ENCODE measurements at places on chromosomes 11 and 22.

DNA sequence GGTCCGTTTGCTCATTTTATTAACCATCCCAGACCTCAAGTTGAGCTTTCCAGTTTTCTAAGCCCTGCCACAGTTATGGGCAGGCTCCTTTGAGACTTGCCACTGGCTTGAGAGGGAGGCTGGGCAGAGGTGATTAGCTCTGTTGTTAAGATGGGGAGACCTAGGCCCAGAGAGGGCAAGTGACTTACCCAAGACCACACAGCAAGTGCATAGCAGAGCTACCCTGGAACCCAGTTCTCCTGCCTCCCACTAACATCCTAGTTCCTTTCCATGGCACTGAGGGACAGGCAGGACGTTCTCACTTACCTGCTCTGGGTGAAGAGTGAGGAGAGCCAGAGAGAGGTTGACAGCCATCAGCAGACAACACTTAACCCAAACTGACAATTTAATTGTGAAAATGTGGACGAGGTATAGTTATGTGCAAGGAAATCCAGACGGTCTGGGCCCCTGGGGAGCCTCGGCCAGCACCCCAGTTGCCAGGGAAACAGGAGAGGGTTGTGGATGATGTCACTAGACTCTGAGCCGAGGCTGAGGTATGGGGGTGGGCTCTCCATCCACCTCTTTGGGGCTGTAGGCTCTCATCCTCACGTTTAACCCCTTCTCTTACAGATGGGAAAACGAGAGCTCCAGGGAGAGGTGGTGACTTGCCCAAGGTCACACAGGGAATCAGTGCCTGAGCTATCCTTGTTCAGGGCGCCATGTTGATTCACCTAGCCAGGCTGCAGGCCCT, 12.3 kb upstream of the WNT11 start:
- DNase-seq: no peak

- DNase-seq: no peak
Measured at GRCh38 chr11:46617972-46618314, 590 bp downstream of the ATG13 start.

DNA sequence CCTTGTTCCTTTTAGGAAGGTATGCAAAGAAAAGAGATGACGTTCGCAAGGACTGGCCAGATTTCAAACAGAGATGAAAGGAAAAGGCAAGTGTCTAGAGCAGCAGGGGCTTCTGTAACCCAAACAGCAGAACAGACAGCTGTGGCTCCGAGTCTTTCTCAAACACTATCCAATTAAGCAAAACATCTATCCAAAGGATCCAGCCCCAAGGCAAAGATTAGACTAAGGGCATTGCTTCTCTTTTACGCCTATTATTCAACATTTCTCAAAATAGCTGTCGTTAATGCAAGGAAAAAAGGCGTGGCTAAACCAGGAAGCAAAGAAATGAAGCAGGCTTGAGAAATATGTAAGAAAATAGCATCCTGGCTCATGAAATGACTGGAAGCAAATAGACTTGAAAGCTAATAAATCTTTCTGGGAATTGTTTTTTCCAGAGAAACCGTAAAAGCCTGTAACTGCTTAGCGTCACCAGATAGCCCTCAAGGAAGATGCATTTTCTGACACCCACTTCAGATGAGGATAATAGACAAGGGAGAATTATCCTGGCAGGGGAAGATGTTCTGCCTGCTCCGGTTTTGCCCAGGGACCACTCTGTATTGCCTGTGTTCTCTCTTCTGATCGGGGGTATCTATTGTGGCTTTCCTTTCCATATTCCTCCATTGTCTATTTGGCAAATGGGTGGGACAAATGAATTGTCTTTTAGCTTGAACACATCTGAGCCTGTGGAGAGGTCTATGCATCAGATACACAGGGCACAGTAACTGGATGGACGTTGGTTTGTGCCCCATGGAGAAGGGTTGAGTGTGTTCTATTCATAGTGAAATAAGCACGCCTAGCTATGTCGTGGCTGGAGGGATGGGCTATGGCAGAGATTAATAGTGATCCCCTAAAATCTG, 20.2 kb downstream of the C11orf96 start:
- DNase-seq: no peak

- DNase-seq: no peak
Measured at GRCh38 chr11:12123799-12124198, 13.4 kb downstream of the MICAL2 start.

DNA sequence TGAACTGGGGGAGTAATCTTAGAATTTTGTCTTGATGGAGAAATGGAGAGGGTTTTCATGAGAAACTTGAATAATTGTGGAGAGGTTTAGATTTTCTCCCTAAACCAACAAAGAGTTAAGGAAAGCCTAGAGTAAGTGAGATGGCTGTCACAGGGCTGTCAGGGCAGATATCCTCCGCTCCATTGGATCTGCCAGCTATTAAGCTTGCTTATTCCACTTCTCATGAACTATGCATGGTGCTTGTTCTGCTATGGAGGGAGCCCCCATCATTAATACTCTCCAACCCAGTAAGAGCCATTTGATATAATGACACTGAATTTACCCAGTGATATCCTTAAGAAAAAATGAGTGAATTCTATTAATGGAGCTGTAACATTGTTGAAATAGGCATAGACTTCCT, 342.8 kb upstream of the MTNR1B start:
- DNase-seq: no peak

GRCh38 chr11:66478729-66479393, 1.4 kb upstream of the DPP3 start:
- DNase-seq: no peak

DNA sequence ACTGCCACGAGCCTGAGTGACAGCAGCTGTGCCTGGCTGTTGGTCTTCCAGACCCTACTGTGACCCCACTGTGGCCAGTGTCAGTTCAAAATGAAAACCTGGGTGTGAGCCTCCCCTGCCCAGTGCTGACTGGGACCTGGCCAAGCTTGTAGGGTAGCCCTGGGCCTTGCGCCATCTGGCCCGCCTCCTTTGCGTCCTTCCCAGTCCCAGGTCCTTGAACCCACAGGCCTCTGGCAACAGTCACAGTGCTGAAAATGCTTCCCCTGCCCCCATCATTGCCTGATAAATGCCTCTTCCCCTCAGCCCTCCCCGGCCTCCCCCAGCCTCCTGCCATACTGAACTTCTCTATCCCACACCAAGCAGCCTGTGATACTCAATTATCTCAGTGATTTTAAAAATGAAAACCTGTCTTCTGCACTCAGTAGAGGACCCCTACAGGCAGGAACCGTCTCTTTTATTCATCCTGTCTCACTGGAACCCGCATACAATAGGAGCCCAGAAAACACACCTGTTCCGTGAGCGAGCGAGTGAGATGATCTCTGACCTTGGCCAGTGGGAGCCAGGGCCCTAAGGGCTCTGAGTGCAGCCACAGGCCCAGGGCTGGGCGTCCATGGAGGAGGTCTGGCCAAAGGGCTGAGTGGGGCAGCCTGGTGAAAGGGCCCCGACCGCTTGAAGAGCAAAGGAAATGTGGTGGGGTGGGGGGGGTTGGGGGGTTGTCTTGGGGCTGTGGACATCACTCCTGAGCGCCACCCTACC, 49.7 kb upstream of the TTLL12 start:
- no peak for DNase-seq

GRCh38 chr11:12642040-12642439, 32.2 kb upstream of the TEAD1 start:
- DNase-seq: peak; percentile 31

DNA sequence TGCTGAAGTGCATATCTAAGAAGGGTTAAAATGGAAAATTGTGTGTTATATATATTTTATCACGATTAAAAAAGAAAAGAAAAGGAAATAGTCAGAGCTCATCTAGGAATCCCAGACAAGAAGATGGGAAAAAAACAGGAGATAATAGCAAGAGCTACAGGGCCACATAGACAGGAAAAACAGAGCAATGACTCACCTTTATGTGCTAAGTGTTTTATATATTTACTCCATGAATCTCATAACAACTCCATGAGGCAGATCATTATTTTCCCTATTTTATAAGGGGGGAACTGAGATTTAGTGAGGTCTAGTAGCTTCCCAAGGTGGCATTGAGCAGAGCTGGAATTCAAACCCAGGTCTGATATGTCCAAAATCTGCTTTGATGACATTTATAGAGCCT, 18.1 kb upstream of the ELF5 start:
- DNase-seq: no peak

DNA sequence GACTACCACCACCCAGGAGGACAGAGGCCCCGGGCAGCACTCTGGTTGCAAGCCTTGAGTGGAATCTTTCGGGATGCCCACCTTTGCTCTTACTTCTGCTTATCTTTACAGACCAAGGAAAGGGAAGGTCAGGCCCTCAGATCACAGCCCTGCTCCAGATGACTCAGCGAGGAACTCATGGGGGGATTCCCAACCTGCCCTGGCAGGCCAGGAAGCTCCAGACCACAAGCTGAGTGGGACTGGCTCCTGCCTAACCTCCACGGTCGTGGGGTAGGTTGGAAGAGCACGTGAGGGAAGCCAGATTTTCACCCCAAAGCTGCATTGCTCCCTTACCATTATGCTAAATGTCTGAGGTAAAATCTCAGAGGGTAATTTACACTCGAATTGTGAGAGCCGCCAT, 11.8 kb downstream of the TBC1D10A start:
- DNase-seq: no peak

GRCh38 chr11:117618982-117619355, 178.0 kb downstream of the DSCAML1 start:
- DNase-seq: no peak

- DNase-seq: no peak
Measured at GRCh38 chr11:113591117-113591516, 115.0 kb downstream of the TMPRSS5 start.

DNA sequence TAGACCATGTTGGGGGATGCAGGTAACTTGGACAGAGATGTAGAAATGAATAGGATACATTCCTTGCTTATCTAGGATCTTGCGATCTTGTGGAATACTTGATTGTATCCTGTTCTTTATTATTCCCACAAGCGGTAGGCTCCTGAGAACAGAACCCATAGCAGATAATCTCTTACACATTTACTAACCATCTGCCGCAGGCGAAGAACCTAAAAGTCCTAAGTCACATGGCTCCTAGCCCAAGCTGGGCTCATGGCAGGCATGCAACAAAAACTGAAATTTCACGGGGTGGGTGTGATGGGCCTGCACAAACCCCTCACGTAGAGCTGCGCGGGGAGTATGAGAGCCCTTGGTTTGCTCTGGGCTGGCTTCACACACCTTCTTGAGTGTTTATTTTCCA, 177.4 kb upstream of the NECTIN1 start:
- no peak for DNase-seq

GRCh38 chr11:79758325-79758724, 317.5 kb upstream of the TENM4 start:
- DNase-seq: no peak

DNA sequence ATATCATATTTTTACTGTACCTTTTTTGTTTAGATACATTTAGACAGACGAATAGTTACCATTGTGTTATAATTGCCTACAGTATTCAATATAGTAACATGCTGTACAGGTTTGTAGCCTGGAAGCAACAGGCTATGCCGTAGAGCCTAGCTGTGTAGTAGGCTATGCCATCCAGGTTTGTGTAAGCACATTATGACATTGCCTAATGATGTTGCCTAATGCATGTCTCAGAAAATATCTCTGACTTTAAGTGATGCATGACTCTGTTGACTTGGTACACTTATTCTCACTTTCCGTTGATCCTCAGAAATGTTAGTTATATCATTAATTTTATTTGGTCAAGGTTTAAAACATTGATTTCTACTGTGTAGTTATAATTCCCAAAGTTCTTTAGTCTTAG, 39.9 kb downstream of the OR2AT4 start:
- DNase-seq: no peak

- DNase-seq: no peak
Measured at GRCh38 chr11:73283276-73284000, 11.3 kb downstream of the P2RY6 start.

GRCh38 chr11:119903389-119903788, 174.4 kb upstream of the NECTIN1 start:
- no peak for DNase-seq

DNA sequence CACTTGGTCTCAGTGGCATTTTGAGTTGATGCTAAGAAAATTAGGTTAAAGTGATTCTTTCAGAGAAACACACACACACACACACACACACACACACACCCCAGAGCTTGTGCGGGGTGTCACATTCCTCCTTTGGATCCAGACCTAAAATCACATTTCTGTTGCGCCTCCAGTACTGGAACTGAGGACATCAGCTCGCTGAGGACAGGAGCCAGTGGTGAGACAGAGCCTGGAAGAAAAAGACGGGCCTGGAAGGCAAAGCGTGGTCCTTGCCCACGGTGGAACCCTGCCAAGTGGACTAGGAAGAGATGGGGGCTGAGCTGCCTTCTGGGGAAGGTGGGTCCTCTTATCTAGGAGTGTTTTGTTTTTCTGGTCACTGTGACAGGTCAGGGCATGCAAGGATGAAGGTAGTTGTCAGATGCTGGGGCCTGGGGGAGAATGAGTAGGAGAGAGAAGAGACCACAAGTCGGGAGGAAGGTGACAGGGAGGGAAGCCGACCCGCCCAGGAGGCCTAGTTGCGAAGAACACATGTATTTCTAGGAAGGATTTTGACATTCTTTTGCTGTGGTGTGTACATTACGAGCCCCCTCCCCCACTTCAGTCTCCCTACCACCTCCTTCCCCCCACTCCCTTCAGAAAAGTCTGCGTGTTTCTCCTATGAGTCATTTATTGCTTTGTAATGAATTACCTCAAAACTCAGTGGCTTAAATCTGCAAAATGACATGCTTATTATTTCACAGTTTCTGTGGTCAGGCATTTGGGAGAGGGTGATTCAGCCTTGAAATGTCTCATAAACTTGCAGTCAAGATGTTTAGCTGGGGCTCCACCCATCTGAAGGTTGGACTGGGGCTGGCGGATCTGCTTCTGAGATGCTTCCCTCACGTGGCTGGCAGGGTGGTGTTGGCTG, 4.8 kb upstream of the ELFN2 start:
- peak; percentile 99 for DNase-seq

- no peak for DNase-seq
Measured at GRCh38 chr11:62433141-62433903, 14.5 kb downstream of the SCGB1A1 start.

GRCh38 chr11:115674176-115674936, 170.1 kb upstream of the CADM1 start:
- DNase-seq: peak; percentile 82

DNA sequence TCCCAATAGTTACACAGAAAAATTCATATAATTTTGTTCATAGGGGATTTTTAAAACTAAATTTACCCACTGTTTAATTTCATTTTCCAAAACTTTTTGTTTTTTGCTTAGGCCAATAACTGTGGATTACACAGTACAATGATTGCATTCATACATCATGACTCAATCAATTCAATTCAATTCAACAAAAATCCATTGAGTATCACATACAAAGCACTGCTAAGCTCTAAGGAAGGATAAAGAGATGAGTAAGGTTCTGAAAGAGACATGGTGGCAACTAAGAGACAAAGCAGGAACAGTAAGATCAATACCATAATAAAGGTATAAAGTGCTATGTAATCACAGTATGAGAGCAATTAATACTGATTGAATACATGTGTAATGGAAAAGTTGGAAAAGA, 9.4 kb upstream of the LAYN start:
- peak; percentile 53 for DNase-seq
